Right forelimb (tissue), 1 donor: ENCODE measurements at places on chromosomes 1 and 21.
A peak's percentile ranks its signal among the peaks of the same experiment; 100 is the strongest.

GRCh38 chr1:157007306-157007705 lies 38.2 kb downstream of the ARHGEF11 start:
- DNase-seq, result no peak

GRCh38 chr1:176815621-176816020 lies 348.9 kb downstream of the ASTN1 start:
- DNase-seq, result no peak

DNA sequence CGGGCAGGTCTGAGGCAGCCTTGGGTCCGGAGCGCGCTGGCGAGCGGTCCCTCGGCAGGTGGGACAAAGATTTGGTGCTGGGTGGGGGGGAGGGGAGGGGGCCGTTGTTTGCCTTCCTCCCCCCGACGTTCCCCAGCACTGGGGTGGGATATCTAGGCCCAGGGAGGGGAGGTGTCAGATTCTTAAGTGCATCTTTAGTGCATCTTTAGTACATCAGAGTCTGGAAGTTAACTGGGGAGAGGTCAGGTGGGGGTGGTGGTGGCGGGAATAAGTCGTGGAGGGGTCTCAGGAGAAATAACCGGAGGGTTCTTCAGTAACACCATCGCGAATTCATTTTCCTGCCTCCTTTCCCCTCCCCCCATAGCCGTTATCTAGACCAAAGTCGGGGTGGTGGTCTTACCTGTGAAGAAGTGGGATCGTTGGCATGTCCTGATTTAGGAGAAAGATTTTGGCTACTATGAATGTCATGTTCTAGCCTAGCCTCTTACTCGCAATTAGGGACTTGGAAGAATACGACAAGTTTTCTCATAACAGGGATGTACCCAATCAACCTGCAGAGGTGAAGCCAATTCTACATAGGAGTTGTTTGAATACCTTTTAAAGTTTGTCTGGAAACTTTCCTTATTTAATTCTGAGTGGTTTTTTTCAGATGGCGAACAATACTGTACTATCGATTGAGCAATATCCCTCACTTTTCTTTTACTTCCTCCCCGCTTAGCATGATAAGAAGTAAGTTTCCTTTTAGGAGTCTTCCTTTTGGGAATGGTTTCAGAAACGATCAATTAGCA lies 886 bp downstream of the ZMYM4 start:
- DNase-seq, result peak; percentile 50

DNA sequence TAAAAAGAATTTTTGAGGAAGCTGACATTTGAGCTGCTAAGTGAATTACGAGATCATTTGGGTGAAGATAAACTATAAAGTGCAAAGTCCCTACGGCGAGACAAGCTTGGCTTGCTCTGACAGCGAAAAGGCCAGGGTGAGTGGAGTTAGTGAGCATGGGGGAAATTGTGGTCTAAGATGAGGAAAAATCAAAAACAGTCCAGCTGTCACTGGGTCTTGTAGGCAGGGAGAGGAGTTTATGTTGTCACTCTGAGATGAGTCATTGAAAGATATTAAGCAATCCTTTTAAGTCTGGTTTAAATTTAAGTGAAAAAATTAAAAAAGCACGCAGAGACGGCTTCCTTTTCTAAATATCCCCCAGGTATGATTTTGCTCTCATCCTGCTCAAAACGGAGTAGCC lies 601.9 kb downstream of the MRPL39 start:
- DNase-seq, result no peak

- DNase-seq, result no peak
These were observed 325.6 kb downstream of the RRAGC start for GRCh38 chr1:38533772-38534472.
